ENCODE measurements at places on chromosomes 3 and 15.

DNA sequence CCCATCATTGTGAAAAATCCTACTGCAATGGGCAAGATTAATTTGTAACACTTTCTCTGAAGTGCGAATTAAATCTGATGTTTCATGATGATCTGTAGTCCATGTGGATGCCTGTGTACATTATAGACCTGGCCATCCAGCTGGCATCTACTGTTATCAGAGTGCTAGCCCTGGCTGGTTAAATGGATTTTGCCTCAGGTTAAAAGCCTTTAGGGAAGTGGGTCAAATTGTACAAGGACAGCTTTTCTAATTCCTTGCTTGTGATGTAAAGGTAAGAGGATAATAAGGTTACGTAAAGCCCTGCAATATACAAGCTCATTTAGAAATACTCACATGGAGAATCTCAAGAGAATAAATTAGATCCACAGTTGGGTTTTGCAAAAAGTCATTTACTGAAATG lies 138.2 kb downstream of the EPHA3 start:
- no peak overlapping the region for H3K4me3 ChIP-seq
- H3K27me3 ChIP-seq: no peaks in the 10 kb centered on the region
- H3K4me1 ChIP-seq: peaks cover 10% of the 10 kb centered on the region
- no peaks in the 10 kb centered on the region for H3K36me3 ChIP-seq

DNA sequence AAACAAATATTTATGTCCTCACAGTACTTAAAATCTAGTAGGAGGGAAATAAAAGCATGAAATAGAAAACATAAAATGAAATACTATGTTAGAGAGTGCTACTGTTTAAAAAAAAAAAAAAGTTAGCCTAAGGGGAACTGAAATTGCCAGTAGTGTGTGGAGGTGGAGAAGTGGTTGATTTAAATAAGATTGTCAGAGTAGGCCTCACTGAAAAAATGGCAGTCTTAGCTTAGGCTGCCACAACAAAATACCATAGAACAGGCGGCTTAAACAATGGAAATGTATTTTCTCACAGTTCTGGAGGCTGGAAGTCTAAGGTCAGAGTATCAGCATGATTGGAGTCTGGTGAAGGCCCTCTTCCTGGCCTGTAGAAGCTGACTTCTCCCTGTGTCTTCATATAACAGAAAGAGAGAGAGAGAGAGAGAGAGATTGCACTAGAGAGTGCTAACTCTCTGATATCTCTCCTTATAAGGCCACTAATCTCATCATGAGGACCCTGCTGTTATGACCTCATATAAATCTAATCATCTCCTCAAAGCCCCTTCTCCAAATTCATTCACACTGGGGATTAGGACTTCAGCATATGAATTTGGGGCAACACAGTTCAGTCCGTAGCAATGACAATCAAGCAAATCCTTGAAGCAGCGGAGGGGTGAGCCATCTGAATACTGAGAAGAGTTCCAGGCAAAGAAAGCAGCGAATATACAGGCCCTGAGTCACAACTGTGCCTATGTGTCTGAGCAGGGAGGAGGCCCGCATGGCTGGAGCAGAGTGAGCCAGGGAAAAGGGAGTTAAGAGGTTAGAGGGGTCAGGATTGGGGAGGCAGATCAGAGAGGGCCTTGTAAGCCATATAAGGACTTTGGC lies 23.6 kb upstream of the LRRC34 start:
- no peak overlapping the region for H3K4me3 ChIP-seq
- H3K27ac ChIP-seq: no peak overlapping the region
- no peak for DNase-seq
- peaks cover 6% of the 10 kb centered on the region for H3K4me1 ChIP-seq
- H3K36me3 ChIP-seq: no peaks in the 10 kb centered on the region

DNA sequence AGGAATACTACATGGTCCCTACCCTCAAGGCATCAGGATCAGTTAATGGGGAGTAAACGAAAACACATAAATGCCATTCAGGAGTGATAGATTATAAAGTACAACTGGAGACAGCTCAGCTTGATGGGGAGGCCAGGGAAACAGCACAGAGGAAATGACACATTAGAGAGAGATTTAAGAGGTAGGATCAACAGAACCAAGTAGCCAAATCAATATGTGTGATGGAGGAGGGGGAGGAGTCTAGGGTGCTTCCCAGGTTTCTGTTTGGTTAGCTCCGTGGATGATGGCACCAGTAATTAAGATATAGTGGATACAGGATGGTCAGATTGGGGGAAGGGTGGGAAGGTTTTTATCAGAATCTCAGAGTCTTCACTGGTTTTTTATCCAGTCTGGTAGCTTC lies 229.5 kb upstream of the ROPN1 start:
- H3K27ac ChIP-seq: no peak overlapping the region
- no peaks in the 10 kb centered on the region for H3K36me3 ChIP-seq
- H3K4me1 ChIP-seq: no peaks in the 10 kb centered on the region
- DNase-seq: no peak
- no peak overlapping the region for H3K4me3 ChIP-seq

DNA sequence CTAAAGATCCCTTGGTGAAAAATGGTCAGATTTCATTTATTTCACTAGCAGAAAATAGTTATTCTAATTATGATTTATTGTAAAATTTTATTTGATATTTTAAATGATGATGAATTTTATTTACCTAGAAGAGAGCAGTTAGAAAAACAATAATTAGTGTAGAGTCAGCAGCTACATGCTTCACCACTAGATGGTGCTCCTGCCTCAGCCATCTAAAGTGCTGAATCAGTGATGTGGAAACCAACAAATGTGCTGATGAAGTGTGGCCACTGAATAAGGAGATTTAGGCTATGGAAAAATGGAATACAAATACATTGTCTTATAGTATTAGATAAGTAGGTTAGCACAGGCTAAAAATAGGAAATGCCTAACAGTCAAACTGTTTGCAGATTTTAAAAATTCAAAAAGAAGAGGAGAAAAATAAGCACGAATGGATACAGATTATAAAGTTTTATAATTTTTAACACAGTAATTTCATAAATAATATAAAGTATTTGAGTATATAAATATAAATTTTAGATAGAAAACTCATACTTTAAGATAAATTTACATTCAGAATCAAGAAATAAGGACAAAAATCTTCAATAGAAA lies 109.8 kb downstream of the PPP2R3A start:
- no peak overlapping the region for H3K27ac ChIP-seq
- H3K36me3 ChIP-seq: peaks cover 2% of the 10 kb centered on the region
- no peak overlapping the region for H3K4me3 ChIP-seq

GRCh38 chr3:55333046-55333445 lies 154.1 kb downstream of the WNT5A start:
- H3K4me1 ChIP-seq: peaks cover 35% of the 10 kb centered on the region
- DNase-seq: no peak
- H3K27me3 ChIP-seq: no peaks in the 10 kb centered on the region
- H3K36me3 ChIP-seq: no peaks in the 10 kb centered on the region
- no peak overlapping the region for H3K4me3 ChIP-seq

DNA sequence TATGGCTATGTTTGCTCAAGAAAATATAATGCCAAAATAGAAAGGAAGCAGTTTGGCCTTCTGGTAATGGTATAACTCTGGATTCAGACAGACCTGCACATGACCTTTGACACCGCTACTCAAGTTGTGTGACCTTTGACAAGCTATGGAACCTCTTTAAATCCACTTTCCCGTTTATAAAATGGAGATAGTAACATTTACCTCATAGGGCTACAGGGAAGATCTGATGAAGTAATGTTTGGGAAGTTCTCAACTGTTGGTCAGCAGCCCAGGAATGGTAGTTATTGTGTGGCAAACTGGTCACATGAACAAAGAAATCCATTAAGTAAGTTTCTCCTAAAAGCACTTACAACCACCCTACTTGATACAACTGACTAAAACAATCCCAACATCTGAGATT lies 95.1 kb upstream of the PHLDB2 start:
- H3K4me3 ChIP-seq: no peak overlapping the region
- H3K27ac ChIP-seq: no peak overlapping the region
- peaks cover 22% of the 10 kb centered on the region for H3K4me1 ChIP-seq
- no peak for DNase-seq
- H3K27me3 ChIP-seq: no peaks in the 10 kb centered on the region

- no peak overlapping the region for H3K27ac ChIP-seq
- H3K4me1 ChIP-seq: peaks cover 8% of the 10 kb centered on the region
- no peaks in the 10 kb centered on the region for H3K36me3 ChIP-seq
- H3K4me3 ChIP-seq: no peak overlapping the region
- no peaks in the 10 kb centered on the region for H3K27me3 ChIP-seq
These were observed 47.8 kb upstream of the CTSH start for GRCh38 chr15:78992416-78993256.

DNA sequence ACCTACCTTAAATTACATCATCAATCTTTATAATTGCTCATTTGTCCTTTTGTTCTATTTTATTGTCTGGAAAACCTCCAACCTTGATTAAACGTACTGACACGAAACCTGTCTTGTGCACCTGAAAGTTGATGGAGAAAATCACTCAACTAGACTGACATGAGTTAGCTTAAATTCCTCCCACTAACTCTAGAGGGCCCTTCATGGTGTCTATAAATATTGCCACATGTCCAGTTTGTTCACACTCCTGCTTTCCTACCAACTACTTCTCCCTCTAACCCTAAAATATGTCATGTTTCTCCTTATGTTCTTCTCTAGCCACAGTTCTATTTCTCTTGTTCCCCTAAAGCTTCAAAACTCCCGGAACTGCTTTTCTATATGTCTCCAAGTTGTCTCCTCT lies 59.8 kb upstream of the SGO1 start:
- H3K4me3 ChIP-seq: no peak overlapping the region
- DNase-seq: no peak
- no peaks in the 10 kb centered on the region for H3K4me1 ChIP-seq
- H3K36me3 ChIP-seq: no peaks in the 10 kb centered on the region
- no peak overlapping the region for H3K27ac ChIP-seq
- no peaks in the 10 kb centered on the region for H3K27me3 ChIP-seq

DNA sequence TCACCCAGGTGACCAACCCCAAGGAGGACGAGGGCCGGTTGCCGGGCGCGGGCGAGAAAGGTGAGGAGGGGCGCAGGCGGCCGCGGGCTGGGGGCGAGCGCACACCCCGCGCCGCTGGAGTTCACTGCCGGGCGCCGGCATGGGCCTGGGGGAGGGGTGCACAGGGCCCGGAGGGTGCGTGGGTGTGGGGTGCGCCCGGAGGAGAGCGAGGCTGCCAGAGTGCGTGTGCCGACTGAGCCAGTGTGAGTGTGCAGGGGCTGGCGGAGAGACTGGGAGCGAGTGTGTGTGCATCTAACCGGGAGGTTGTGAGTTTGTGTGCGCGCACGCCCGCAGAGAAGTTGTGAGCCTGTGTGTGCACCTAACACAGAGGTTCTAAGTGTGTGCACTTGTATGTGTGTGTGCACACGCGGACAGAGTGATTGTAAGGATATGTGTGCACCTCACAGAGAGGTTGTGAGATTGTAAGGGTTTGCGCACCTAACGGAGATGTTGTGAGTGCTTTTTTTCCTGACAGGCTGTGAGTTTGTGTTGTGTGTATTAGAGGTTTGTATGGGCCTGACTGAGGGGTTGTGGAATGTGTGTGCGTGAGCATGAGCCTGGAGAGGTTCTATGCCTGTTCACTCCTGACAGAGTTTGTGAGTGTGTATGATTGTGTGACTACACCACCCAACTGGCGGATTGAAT lies 681 bp downstream of the CTDSPL start:
- H3K4me3 ChIP-seq: peak overlapping the region; percentile 86
- H3K4me1 ChIP-seq: peaks cover 37% of the 10 kb centered on the region
- peak; percentile 48 for DNase-seq

DNA sequence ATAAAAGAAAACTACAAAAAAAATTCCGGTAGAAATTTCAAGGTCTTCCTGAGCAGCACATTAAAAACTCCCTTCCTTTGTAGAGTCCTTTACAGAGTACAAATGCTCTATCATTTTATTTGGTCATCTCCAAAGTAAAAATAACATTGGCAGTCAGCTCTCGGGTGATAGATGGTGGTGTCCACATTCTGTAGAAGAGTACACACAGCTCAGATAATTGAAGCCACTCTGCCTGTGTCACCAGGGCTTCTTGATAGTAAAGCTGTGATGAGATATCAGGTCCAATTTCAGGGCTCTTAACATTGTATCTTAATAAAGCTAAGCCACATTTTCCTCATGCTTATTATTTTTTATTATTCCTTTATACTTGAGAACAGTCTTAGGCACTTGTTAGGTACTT lies 371.6 kb downstream of the TAFA4 start:
- no peaks in the 10 kb centered on the region for H3K4me1 ChIP-seq
- no peak for DNase-seq
- H3K36me3 ChIP-seq: no peaks in the 10 kb centered on the region
- no peak overlapping the region for H3K27ac ChIP-seq
- H3K4me3 ChIP-seq: no peak overlapping the region

DNA sequence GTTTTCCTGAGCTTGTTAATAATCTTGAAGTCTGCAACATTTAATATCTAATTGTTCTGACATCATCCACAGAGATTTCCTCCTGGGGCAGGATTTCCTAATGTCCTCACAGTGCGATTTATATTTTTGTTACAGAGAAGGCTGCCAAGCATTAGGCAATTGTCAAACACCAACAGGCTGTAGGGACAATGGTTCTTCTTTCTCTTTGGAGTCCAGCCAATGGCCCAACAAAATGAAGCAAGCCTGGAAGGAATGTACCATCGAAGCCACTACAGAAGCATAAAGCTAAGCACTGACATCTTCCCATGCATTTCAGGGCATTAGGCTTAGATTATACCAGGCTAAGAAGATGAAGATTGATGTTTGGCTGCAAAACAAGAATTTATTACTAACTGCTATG lies 173.0 kb upstream of the FRMD4B start:
- no peak for DNase-seq
- no peaks in the 10 kb centered on the region for H3K4me1 ChIP-seq
- peaks cover 54% of the 10 kb centered on the region for H3K27me3 ChIP-seq
- no peak overlapping the region for H3K4me3 ChIP-seq
- H3K36me3 ChIP-seq: no peaks in the 10 kb centered on the region
- no peak overlapping the region for H3K27ac ChIP-seq

DNA sequence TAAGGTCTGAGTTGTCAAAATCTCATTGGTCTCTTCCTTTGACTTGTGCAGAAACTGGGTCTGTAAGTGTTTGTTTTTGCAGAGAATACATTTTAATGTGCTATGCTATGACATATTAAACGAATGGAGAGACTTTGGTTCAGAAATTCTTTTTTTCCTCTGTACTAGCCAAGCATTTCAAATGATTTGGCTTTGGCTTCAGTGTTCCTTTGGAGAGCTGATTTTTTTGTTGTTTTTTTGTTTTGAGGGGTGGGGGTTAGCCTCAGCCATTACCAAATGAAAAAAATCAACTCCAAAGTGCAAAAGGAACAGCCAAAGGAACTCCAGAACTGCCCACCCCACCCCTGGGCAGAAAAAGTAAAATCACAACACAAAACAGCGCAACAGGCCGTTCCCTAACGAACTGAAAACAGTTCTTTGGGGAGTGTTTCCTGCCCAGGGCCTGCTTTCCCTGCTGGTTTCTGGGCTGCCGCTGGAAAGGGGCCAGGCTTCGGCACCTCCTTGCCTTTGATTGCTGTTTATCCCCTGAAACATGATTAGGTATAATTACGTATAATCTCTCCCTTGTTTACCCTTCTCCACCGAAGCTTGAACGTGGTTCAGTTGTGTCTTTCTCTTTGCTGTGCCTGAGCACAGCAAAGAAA lies 57.6 kb upstream of the NEO1 start:
- H3K4me1 ChIP-seq: peaks cover 28% of the 10 kb centered on the region
- H3K27me3 ChIP-seq: peaks cover 6% of the 10 kb centered on the region
- no peak overlapping the region for H3K4me3 ChIP-seq
- no peak for DNase-seq
- no peaks in the 10 kb centered on the region for H3K36me3 ChIP-seq

GRCh38 chr3:105674437-105675065 lies 194.3 kb downstream of the CBLB start:
- peak overlapping the region; percentile 69 for H3K27ac ChIP-seq
- H3K4me1 ChIP-seq: peaks cover 10% of the 10 kb centered on the region
- H3K4me3 ChIP-seq: no peak overlapping the region
- peaks cover 48% of the 10 kb centered on the region for H3K36me3 ChIP-seq
